ENCODE measurements at places on chromosomes 5 and 9.
A peak's percentile ranks its signal among the peaks of the same experiment; 100 is the strongest.

GRCh38 chr9:73549991-73550390 lies 398.3 kb downstream of the ANXA1 start:
- no peak for DNase-seq

DNA sequence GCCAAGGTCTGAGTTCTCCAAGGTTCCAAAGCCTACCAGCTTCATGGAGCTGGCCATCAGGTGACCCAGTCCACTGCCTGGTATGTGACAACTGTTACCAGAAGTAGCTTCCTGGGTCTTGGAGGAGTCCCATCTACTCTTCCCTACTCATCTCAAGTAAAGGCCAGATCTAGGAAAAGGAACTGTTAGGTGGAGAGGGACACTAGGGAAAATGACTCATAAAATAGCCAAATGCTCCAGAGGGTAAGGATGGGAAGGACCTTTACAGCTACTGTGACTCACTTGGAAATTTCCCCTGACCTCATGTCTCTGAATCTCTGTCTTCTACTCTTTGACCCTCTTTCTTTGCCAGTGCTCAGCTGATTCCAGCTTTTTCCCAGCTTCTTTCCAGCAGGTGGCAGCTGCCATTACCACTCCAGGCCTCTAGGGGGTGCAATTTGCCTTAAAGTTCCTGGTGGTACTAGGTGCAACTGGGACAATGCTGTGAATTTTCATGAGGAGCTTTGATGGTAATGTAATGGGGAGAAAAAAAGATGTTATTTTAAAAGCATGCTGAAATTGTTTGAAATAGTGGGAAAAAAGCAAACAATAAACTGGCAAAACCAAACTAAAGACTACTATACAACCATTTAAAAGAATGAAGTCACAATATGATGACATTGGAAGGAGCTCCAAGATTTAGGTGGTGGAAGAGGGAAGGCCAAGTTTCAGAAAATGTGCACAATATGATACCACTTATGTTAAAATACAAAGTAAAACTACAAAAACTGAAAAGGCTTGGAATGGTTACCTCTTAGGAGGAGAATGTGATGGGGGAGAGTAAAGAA lies 27.1 kb upstream of the MYORG start:
- DNase-seq: peak; percentile 63

DNA sequence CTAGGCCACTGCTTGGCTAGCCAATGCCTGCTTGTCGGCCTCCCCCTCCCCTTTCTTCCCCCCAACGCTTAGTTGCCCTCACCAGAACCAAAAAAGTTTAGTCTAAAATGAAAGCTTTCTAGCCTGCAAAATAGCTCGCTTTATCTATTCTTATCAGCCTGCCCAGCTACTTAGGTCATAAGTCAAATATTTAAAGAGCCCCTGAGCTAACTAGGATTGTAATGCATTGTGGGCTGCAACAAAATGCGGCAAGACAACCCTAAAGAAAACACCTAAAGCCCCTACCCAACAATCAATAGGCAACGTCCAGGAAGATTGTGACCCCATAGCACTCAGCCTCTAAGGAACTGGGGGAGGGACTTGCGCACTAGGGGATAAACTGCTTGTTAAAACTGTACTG lies 38.6 kb upstream of the PCSK5 start:
- DNase-seq: no peak

GRCh38 chr5:168008555-168008954 lies 282.9 kb upstream of the WWC1 start:
- no peak for DNase-seq

DNA sequence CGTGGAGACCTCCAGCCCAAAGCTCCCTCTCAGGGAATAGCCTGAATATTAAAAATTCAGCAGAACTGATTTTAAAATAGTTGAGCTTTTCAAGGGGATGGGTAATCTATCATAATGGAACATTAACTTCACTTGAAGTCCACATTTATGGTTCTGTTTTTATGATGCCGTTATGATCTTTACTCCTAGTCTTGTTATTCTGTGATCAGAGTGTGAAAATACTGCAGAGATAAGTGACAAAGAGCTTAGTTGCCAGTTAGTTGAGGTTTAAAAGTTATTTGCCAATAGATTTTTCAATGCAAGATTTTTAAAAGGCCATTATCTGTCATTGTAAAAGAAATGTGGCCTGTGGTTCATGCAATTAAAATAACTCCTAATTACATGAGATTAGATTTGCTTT lies 189.9 kb upstream of the RGMB start:
- DNase-seq: no peak

GRCh38 chr9:91693226-91693625 lies 256.8 kb downstream of the ROR2 start:
- no peak for DNase-seq

Data from activated naive CD8-positive, alpha-beta T cell treated with anti-CD3 and anti-CD28 coated beads, Interleukin-2, amount 50 U/mL, for 24 hours (primary cell).